ENCODE measurements at places on chromosomes 4 and X.

GRCh38 chr4:125121581-125121980, 193.2 kb upstream of the FAT4 start:
- DNase-seq: no peak

- DNase-seq: no peak
Measured at GRCh38 chr4:113513382-113513781, 248.2 kb downstream of the CAMK2D start.

DNA sequence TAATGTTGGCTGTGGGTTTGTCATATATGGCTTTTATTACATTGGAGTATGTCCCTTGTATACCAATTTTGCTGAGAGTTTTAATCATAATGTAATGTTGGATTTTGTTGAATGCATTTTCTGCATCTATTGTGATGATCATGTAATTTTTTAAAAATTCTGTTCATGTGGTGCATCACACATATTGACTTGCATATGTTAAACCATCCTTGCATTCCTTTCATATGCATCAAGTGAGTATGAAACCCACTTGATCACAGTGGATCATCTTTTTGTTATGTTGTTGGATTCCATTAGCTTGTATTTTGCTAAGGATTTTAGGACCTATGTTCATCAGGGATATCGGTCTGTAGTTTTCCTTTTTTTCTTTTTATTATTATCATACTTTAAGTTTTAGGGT, 12.1 kb downstream of the HEPH start:
- DNase-seq: no peak

- no peak for DNase-seq
Measured at GRCh38 chrX:99933865-99934264, 476.2 kb downstream of the PCDH19 start.

GRCh38 chr4:108359130-108359985, 190.6 kb upstream of the LEF1 start:
- DNase-seq: no peak

GRCh38 chr4:38189445-38189844, 229.2 kb downstream of the PTTG2 start:
- no peak for DNase-seq

DNA sequence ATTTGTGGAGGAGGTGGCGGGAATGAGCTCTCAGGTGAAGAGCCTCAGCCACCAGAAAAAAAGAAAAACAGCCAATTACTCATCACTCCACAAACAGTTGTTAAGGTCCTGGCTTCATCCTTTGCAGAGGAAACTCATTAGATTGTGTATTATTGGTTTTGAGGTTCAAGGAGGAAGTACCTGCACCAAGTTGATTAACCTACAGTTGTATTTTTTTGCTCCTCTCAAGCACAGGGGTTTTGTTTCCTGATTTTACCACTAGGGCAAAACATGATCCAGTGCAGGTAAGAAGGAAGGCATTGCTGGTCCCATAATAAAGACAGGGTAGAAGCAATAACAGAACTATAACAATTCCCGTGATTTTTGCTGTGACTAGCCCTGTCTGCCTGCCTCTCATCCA, 84.0 kb upstream of the QRFPR start:
- DNase-seq: no peak

GRCh38 chrX:77949840-77950239, 19.6 kb downstream of the PGAM4 start:
- DNase-seq: no peak

DNA sequence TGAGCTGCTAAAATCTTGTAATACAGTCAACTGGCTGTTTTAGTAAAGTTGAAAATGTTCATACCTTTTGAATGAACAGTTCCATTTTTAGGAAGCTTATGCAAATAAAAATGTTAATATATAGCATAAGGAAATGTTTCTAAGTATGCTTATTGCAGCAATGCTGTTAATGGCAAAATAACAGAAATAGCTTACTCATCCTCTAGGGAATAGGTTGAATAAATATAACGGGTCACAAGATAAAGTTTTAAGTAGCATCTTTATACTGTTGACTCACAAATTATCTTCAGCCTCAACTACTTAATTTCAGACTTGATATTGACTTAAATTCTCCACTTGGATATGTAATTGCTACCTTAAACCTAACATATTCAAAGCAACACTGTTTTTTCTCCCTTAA, 27.7 kb downstream of the HERC3 start:
- DNase-seq: no peak

DNA sequence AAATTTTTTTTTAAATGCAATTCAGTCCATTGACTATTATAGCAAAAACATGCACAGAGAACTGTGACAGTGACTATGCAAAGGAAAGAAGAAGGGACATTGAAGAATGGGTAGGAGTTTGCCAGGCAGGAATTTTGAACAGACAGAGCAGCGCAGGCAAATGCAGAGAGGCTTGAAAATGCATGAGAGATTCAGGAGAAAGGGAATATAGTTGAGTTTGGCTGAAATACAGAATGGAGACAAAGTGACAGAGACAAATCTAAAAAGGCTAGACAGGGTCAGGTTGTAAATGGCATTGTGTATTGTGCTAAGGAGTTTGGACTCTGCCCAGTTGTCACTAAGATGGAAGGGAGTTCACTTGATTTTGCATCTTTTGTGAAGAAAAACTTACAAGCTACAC, 42.4 kb upstream of the IL21 start:
- DNase-seq: no peak

- no peak for DNase-seq
Measured at GRCh38 chrX:135327299-135327698, 18.0 kb downstream of the ETDC start.

DNA sequence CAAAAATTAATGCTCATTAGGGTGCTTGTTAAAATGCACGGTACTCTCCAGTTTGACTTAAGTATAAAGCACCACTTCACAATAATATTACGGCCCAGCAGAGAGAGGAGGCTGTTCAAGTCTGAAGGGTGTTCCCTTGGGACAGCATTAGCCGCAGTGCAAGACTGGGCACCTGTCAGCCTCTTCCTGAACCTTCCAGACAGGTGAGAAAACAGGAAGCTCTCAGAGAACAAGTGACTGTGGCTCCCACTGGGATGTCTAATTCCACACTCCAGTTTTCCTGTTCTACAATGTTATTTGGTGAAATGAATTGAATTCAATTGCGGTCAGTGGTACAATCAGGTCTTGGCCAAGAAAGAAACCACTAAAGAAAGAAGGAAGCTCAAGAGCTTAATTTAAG, 414.4 kb downstream of the SMARCA1 start:
- no peak for DNase-seq

GRCh38 chr4:168538632-168539031, 41.8 kb downstream of the PALLD start:
- DNase-seq: no peak

- no peak for DNase-seq
Measured at GRCh38 chr4:113636877-113637276, 124.7 kb downstream of the CAMK2D start.

Measured in iPS-NIHi11 (cell line).